ENCODE measurements at places on chromosomes 12 and 14. TPM values are rescaled to one million over a fixed set of nuclear protein-coding genes. Genes with fewer than 3 reads are reported as not detected.
A peak's percentile ranks its signal among the peaks of the same experiment; 100 is the strongest.

FKBP3 gene
- total RNA-seq, result 82.8 TPM

KRT83 gene
- total RNA-seq, result 0.13 TPM

LRP1-AS gene
- total RNA-seq, result not detected

TAS2R7 gene
- not detected for total RNA-seq

C12orf54 gene
- not detected for total RNA-seq

TPPP2 gene
- 0.22 TPM for total RNA-seq

RASAL1 gene
- total RNA-seq, result not detected

ESPL1 gene
- not detected for total RNA-seq

DNA sequence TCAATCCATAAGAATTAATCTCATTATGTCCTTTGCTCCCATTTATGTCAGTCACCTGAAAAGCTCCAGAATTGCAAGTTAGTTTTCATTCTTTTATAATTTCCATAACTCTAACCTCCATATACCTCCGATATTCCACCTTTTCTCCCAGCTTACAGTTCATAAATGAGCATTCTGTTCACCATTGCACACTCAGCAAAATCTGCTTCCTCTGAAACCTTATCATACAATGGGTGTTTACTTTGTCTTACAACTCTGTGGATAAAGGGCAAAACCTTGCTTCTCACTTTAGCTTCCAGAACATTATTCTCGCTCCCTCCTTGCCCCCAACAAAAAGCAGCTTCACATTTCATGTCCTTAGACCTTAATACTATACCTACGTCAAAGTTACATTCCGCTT is 19.3 kb upstream of the SLCO1B1 start:
- DNase-seq, result no peak

DNA sequence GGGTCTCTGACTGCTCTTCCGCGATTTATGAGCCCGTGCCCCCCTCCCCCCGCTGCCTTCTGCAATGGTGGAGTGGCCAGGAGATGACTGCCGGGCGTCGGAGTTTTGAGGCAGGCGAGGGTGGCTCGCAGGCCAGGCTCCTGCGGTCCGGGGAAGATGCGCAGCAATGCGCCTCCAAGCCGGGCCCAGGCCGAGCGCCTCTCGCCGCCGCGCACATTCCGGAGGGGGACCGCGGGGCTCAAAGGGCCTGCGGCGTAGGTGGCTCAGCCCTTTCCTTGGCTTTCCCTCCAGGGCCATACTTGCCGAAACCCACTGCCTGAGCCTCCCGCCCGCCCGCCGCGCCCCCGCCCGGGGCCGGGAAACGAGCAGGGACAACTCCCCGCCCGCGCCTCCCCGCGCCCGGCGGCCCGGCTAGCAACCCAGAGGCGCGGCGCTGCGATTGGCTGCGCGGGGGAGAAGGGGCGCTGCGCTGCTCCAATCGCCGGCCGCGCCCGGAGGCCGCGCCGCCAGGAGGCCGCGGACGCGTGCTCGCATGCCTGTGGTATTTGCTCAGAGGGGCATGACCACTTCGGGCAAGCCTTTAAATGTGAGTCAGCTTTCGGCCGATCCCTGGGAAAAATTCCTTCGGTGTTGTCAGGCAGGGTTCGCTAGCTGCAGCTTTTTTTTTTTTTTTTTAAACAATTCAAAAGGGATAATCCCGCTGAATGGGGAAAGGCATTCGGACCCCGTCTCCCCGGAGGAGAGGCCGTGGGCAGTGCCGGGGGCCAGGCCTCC is 157.9 kb upstream of the PARP11 start:
- peak; percentile 77 for DNase-seq

- DNase-seq, result no peak
These were observed 208.9 kb downstream of the PAH start for GRCh38 chr12:102708108-102708507.

DNA sequence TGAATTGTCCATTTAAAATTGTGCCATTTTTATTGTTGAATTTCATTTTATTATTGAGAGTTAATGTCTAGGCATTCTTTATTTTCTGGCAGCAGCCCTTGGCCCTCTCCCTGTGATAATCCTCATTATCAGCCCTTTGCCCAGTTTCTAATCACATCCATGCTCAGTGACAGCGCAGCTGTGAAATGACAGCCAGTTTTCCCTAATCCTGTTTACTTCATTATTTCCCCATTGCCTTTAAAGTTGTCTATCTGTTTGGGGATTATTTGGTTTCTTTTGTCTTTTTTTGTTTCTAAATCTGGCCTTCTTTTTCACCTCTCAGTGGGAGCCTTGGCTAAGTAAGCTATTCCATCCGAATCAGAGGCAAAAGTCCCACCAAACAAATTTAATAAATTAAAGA is 476.9 kb downstream of the SLC6A15 start:
- no peak for DNase-seq

DNA sequence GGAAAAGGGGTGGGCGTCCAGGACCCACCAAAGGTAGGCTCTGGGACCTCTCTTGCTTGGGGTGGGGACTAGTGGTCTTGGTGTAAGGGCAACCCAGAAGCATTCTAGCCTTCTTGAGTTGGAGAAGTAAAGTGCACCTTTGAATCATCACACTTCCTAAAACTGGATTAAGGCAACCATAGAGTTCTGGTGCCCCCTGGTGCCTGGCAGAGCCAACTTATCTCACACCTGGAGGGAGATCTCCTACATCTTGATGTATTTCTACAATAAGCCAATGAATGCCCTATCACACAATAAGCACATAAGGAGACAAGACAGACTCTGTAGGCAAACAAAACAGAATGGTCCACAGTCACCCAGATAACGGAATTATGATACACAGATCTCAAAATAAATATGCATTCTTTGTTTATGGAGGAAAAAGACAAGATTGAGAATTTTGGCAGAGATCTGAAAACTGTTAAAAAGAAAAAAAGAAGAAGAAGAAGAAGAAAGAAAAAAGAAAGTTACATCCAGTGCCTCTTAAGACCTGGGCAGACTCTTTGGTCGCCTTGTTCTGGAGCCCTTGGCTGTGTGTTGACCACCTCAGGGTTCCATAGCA is 95.9 kb upstream of the PPP2R5C start:
- no peak for DNase-seq

DNA sequence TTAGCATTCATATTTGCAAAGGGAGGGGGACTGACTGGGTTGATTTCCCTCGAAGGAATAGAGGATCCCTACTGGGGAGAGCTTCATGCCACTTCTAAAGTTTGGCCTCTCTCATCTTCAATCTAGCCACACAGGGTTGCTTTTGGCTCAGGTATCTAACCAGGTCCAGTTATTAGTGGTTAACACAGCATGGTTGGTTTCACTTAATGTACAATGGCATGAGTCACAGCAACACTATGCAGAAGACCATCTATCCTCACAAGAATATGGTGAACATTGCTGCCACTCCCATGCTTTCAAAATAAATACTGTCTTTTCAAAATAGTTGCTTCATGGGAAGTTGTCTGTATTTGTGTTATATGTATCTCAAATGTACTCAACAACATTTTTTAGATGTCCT is 6.6 kb upstream of the RAB3IP start:
- DNase-seq, result no peak

All from gastrocnemius medialis (tissue), 4 donors.